ENCODE measurements at places on chromosomes 1 and 21.

DNA sequence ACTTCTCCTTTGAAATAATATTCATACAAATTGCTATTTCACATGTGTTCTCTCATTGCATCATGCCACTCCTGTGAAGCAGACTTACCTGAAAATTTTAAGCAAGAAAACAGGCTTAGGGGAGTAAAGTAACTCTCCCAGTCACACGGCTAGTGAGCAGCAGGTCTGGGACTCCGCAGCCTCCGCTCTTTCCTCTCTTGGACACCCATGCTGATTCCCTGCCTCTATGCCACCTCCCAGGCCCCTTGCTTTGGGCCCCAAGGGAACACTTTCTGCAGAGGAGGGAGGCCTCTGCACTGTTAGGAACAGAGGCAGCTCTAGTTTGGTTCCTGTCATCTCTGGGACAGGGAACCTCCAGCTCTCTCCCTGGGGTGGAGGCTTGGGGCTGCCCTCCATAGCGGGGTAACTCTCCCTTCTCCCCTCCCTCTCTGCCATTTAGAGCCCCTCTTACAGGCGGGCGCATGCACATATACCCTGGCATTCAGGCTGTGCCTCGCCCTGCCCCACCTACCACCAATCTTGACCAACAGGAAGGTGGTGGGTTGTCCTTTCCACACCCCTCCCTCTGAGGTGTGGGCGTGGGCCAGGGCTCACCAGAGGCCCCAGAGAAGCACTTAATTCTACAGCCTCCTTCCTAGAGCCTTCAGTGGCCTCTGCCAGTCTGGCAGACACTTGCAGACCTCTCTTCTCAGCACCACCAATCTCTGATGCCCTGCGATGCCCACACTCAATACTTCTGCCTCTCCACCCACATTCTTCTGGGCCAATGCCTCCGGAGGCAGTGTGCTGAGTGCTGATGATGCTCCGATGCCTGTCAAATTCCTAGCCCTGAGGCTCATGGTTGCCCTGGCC is at the start of gene RXFP4:
TSS of gene RXFP4 (plus strand) at position 646 of the 852 bp plus-strand sequence. CDS start at position 718, 72 bp downstream.
- DNase-seq: peak; percentile 50

- DNase-seq: no peak
These were observed 19.9 kb upstream of the LHX4 start for GRCh38 chr1:180210008-180210620.

GRCh38 chr1:25028907-25029599 is 99.0 kb upstream of the RUNX3 start:
- no peak for DNase-seq

GRCh38 chr21:44618909-44619308 is 7.0 kb downstream of the KRTAP10-8 start:
- DNase-seq: no peak

DNA sequence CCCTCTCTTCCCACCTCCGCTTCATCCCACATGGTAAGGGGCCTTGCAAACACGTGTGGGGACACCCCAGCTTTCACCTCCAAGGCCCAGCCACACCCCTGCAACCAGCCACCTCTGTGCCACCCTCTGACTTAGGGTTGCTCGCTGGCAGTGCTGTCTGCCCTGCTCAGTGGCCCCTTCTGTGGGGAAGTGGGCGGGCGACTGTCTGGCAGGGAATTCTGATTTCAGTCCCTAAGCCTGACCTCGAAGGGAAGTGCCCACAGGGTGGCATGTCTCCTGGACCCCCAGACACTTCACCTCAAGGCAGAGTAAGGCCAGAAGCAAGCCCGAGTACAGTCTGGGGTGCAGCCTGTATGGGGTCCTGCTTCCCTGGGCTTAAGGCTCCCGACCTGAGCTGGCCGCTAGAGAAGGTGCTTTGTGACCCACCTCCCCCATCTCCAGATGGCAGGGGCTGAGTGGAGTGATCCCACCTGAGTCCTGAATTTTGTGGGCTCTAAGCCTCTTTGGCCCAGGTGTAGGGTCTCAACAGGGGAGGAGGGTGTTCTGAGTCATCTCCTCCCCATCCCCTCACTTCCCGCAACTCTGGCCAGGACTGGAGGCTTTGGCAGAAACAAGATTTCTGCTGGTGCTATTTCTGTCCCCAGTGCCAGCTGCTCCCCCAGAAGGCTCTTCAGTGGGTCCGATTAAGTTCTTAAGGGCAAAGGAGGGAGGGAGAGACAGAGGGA is 7.0 kb downstream of the RD3 start:
- DNase-seq: no peak

DNA sequence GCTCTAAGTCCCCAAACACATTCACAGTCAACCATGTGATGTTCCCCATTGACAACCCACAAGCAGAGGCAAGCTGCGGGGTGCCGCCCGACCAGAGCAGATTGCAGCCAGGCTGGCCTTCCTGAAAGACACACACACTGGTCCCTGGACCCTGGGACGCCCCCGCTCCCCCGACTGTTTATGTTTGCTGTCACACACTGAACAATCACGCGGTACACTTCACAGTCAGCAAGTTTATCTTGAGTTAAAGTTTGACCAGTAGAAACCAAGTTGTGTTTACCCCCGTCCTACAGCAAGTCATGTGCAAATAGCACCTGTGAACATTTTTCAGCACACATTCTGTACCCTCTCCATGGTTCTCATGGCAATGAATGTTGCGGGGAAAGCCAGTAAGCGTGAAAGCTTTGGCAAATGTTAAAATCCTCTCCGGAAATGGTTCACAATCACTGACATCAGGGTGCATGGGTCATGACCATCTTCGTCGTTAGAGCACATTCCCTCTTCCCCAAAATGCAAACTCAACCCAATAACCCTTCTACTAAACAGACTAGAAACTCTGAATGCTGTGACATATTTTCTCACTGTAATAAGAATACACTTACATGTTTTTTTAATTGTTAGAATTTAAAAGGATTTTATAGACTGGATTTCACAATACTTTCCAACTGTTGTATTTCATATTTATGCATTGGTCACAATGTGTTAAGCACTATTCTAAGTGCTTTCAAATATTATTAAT is 33.3 kb upstream of the IRF2BP2 start:
- DNase-seq: no peak

GRCh38 chr1:24329797-24330543 is 10.8 kb downstream of the GRHL3 start:
- no peak for DNase-seq

GRCh38 chr1:102588536-102588935 is 519.8 kb downstream of the COL11A1 start:
- DNase-seq: no peak

- DNase-seq: no peak
These were observed 42.5 kb downstream of the TMED5 start for GRCh38 chr1:93137604-93138292.

DNA sequence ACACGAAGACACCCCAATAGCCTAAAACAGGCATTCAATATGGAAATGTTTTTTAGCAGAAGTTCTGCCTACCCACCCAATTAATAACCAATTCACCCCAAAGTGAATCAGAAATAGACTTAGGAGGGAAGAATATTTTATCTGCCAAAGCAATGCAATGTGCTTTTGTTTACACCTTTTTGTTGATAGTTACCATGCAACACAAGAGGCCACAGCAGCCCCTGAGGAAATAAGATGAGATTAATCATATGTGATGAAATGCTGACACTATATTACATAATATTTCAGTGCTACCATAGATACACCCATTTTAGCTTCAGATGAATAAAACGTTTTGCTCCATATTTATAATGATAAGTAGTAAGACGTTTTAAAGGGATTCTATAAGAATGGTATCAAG is 60.9 kb upstream of the RGS2 start:
- peak; percentile 11 for DNase-seq
